Activated T-helper 17 cell treated with anti-CD3 and anti-CD28 coated beads, Interleukin-2, amount 50 U/mL, for 72 hours (primary cell): ENCODE measurements at places on chromosomes 4 and X. TPM values are rescaled to one million over a fixed set of nuclear protein-coding genes. Genes with fewer than 3 reads are reported as not detected.

TNMD gene
- total RNA-seq = not detected

USP17L12 gene
- not detected for total RNA-seq

NUDT11 gene
- total RNA-seq = 2.2 TPM

CSAG3 gene
- total RNA-seq = 0.32 TPM

BEND2 gene
- not detected for total RNA-seq

NAA11 gene
- not detected for total RNA-seq

AMTN gene
- not detected for total RNA-seq

CPLX1 gene
- 0.50 TPM for total RNA-seq

CXCL8 gene
- total RNA-seq = 14.5 TPM

GAGE12E gene
- not detected for total RNA-seq

SUPT20HL1 gene
- total RNA-seq = 1.4 TPM

ARHGAP36 gene
- not detected for total RNA-seq

ADH4 gene
- not detected for total RNA-seq

RPS6KA6 gene
- total RNA-seq = 0.11 TPM

TMEM31 gene
- total RNA-seq = not detected

MTCP1 gene
- total RNA-seq = 18.3 TPM

MAGEA9B gene
- total RNA-seq = not detected

TCEAL7 gene
- total RNA-seq = not detected

DKK2 gene
- 0.19 TPM for total RNA-seq

GYPB gene
- total RNA-seq = not detected

ACE2 gene
- total RNA-seq = 0.16 TPM

ZIC3 gene
- total RNA-seq = not detected

TMA16 gene
- total RNA-seq = 37.7 TPM

TBX22 gene
- not detected for total RNA-seq

TDO2 gene
- not detected for total RNA-seq
